ENCODE measurements at places on chromosomes 6 and 20. TPM values are rescaled to one million over a fixed set of nuclear protein-coding genes. Genes with fewer than 3 reads are reported as not detected.

Gene TGM3
- 0.36 TPM for total RNA-seq

- no peak for DNase-seq
These were observed 100.7 kb downstream of the SGK1 start for GRCh38 chr6:134217105-134217797.

DNA sequence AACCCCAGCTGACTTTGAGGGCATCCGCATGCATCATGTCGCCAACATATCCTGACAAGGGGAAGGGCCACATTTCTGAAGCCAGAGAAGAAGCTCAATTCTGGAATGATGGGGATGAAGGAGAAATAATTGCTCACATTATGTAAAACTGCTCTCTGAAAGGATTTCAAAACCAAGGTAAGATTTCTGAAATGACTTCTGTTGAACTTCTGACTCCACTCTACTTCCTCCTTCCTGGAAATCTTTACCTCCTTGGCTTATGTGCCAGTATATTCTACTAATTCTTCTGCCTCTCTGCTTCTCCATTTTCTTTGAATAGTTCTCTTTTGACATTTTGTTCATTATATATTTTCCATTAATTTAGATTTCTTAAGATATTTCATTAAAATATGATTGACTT is 31.9 kb downstream of the HLA-DPB1 start:
- no peak for DNase-seq

DNA sequence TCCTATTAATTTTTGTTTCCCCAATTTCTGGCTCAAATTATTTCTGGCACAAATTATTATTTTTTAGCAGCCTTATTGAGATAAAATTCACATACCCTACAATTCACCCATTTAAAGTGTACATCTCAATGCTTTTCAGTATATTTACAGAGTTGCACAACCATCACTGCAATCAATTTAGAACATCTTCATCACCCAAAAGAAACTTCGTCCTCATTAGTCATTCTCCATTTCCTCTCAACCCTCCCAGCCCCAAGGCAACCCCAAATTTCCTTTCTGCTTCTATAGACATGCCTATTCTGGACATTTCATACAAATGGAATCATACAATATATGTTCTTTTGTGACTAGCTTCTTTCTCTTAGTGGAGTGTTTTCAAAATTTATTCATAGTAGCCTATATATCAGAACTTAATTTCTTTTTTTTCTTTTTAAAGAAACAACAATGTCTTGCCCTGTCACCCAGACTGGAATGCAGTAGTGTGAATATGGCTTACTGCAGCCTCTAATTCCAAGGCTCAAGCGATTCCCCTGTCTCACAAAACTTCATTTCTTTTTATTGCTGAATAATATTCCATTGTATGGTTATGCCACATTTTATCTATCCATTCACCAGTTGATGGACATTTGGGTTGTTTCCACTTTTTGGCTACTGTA is 84.5 kb downstream of the DNAH8 start:
- no peak for DNase-seq

GRCh38 chr6:32825966-32826365 is 9.2 kb upstream of the HLA-DOB start:
- DNase-seq: no peak

GRCh38 chr20:32035426-32035779 is 16.6 kb upstream of the HCK start:
- no peak for DNase-seq

All from left colon (tissue), 2 donors.